ENCODE measurements at places on chromosomes 1 and 21.

DNA sequence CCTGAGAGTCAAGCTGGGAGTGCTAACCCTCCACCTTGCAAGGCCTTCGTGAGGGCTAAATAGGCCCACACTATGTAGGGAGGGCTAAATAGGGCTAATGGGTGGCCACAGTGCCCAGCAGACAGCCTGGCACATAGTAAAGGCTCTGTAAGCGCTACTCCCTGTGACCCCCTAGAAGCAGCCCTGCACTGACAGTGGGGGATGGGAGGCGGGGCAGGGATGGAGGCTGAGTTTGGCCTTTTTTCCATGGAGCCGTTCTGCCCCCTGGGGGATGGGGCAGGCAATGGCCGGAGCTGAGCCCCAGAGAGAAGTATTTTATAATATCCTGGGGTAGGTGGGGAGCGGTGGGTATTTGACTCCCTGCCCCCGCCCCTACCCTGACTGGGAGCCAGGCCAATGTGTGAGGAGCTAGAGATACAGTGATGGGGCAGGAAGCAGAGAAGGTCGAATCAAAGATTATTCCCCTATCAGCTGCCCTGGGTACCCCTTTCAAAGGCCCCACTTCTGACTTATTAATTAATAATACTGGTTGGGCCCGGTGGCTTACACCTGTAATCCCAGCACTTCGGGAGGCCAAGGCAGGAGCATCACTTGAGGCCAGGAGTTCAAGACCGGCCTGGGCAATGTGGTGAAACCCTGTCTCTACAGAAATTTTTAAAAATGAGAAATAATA lies 42.3 kb downstream of the LACTBL1 start:
- DNase-seq: peak; percentile 37

DNA sequence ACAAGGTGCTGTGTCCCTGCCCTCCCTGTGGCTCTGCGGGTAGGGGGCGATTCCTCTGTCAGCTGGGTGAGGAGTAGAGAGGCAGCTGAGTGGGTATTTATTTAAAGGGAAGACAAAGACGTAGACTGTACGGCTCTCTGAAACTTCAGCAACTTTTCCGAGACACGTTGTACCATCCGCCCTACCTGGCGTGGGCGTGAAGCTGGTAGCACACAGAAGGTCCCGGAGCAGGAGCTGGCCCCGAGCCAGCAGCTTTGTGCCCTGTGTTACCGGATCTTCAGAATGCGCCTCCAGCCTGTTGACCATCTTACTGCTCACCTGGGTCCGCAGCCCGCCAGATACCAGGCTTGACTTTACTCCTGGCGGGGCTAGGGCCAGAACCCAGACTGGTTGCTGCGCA lies 34.9 kb downstream of the PRKCZ start:
- DNase-seq: no peak

GRCh38 chr1:201269281-201269680 lies 14.0 kb upstream of the PKP1 start:
- DNase-seq: no peak

DNA sequence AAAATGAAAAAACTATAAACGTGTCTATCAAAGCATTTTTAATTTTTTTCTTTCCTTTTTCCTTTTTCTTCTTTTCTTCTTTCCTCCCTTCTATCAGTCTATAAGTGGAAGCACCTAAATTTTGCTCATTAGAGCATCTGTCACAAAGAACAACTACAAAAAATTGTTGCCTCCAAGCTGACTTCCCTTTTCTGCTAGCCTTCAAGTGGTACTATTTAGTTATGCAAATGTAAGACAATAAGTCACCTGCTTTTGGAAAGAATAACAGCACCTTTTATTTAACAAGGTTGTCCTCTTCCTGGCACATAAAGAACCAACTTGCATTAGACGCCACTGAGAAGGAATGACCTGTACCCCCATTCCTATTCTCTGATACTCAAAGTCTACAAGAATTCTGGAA lies 45.0 kb upstream of the C1orf53 start:
- DNase-seq: no peak

GRCh38 chr1:21216835-21217811 lies 40.4 kb upstream of the EIF4G3 start:
- peak; percentile 83 for DNase-seq

GRCh38 chr1:207045453-207045852 lies 5.6 kb downstream of the YOD1 start:
- DNase-seq: no peak

- no peak for DNase-seq
Observed at GRCh38 chr1:41534181-41535076, 49.9 kb upstream of the EDN2 start.

GRCh38 chr1:106962591-106962990 lies 93.9 kb upstream of the PRMT6 start:
- no peak for DNase-seq

GRCh38 chr1:86906419-86906818 lies 7.5 kb downstream of the SELENOF start:
- no peak for DNase-seq

- no peak for DNase-seq
Observed at GRCh38 chr1:183200451-183200850, 14.4 kb downstream of the LAMC2 start.

GRCh38 chr1:246267426-246267825 lies 239.7 kb downstream of the SMYD3 start:
- DNase-seq: no peak
